ENCODE measurements at places on chromosomes 3 and 15.

DNA sequence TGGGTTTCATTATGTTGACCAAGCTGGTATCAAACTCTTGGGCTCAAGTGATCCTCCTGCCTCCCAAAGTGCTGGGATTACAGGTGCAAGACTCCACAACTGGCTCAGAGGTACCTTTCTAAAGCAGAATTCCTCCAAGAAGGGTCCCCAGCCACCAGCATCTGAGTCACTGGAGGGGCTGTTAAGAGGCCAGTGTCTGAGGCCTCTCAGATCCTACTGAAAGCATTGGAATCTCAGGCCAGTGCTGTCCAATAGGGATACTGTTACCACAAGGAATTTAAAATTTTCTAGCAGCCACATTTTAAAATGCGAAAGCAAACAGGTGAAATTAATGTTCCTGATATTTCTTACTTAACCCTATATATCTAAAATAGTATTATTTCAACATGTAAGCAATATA, 1.3 kb downstream of the CAV3 start:
- no peak for DNase-seq

DNA sequence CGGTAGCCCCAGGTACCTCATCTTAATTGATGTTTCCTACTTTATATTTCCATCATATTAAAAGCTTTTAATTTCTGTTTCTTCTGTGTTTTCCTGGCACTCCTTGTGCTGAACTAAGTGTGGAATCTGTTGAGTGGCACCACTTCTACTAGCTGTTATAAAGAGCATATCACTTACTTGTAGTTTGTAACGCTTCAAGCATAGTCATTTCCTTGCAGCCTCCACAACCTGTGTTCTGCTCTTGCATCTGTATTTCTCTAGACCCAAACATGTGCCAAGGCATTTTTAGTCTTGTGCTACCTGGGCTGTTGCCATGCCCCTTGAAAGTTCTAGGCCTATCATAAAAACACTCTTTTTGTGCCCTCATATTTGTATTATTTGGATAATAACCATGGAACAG, 16.0 kb downstream of the ZNF654 start:
- DNase-seq, result no peak

GRCh38 chr3:99250821-99251355, 349.4 kb upstream of the DCBLD2 start:
- no peak for DNase-seq

DNA sequence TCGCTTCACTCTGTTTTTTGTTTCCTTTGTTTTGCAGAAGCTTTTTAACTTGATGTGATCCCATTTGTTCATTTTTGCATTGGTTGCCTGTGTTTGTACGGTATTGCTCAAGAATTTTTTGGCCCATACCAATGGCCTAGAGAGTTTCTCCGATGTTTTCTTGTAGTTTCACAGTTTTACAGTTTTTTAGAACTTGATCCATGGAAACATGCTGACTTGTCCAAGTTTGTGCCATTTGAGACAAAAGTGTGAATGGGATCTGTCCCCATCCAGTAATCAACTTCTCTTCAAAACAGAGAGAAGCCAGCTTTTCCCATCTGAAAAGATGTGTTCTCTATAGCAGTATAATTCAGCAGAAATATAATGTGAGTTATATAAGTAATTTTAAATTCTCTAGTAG, 266.5 kb upstream of the LRTM1 start:
- no peak for DNase-seq

DNA sequence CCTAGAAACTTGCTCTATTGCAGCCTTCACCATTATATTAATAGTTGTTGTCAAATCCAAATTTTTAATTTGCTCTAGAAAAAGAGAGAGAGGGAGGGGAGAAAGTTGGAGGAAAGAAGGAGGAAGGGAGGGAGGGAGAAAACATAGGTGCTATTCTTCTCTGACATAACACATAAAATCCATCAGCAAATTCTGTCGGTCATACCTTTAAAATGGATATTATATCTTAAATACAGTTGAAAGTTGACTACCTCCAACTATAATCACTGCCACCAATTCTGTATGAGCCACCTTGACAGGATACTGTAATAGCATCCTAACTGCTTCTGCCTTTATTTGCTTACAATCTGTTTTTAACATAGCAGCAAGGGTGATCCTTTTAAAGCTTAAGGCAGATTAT, 314.7 kb upstream of the ALCAM start:
- DNase-seq, result no peak

GRCh38 chr3:35936571-35936970, 297.2 kb downstream of the ARPP21 start:
- no peak for DNase-seq

- DNase-seq, result no peak
Measured at GRCh38 chr15:49064281-49064653, 18.0 kb upstream of the SECISBP2L start.

DNA sequence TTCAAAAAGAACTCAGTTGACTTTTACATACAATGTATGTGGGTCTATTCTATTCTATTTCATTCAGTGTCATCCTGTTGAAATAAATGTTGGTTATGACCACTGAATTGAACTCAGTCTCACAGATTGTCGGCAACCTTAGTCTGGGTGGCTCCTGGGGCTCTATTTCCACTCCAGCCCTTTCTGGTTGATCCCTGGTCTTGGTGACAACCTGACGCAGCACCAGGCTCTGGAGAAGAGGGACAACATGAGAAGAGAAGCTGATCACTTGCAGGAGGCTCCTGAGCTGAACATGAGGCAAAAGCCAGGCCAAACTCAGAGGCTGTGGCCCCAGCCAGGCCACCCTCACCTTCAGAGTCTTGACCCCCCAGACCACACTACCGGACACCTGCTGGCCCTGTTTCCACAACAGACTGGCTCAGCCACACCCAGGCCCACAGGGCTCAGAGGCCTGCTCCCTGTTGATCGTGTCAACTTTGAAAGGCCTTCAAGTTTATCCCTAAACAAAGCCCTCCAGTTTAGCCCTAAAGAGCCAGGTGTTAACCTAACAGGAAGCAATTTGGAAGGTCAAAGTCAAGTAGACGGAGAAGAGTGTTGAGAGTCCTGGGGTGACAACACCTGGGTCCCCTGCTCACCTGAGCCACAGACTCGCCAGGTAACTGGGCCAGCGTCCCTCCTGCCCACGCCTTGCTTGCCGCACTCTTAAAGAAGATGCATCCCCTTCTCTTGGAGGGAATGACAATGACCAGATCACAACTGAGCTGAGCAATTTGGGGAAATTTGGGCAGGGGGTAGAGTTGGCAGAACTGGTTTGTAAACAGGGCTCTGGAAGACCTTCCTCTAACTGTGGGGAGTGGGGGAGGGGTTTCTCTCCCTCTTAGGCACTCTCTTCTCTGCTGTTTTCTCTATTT, 15.4 kb upstream of the MUC20 start:
- DNase-seq, result no peak

DNA sequence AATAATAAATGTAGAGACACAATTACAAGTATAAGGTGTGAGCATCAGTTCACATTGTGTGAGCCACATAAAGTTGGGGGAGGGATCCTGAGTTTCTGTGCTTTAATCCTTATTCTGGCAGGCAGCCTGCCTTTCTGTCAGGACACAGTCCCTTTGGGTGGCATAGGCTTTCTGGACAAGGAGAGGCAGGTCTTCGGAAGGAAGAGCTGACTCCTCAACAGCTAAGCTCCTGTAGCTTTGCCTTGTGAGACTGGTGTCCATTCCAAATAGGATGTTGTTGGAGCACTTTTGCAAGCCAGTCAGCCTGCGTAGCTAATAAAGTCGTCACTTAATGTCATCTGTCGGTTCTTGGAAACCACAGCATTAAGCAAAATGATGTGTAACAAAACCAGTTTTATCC, 151.9 kb upstream of the MCTP2 start:
- no peak for DNase-seq

GRCh38 chr3:171811913-171812335, 1.6 kb upstream of the PLD1 start:
- DNase-seq, result no peak
